ENCODE measurements at places on chromosomes 12 and 14.
A peak's percentile ranks its signal among the peaks of the same experiment; 100 is the strongest.

DNA sequence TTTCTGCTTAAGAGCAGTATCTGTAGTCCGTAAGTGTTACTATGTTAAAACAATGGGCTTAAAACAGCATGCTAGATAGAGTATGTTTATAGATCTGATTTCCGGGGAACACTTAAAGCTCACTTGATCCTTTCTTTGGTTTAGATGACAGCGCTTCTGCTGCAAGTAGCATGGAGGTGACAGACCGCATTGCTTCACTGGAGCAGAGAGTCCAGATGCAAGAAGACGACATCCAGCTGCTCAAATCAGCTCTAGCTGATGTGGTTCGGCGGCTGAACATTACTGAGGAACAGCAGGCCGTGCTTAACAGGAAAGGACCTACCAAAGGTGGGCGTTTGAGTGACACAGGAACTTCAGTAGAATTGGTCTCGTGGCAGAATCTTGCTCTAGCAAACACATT, 57.5 kb downstream of the EML1 start:
- no peak for DNase-seq

GRCh38 chr12:80581783-80582182, 125.7 kb upstream of the MYF6 start:
- no peak for DNase-seq

DNA sequence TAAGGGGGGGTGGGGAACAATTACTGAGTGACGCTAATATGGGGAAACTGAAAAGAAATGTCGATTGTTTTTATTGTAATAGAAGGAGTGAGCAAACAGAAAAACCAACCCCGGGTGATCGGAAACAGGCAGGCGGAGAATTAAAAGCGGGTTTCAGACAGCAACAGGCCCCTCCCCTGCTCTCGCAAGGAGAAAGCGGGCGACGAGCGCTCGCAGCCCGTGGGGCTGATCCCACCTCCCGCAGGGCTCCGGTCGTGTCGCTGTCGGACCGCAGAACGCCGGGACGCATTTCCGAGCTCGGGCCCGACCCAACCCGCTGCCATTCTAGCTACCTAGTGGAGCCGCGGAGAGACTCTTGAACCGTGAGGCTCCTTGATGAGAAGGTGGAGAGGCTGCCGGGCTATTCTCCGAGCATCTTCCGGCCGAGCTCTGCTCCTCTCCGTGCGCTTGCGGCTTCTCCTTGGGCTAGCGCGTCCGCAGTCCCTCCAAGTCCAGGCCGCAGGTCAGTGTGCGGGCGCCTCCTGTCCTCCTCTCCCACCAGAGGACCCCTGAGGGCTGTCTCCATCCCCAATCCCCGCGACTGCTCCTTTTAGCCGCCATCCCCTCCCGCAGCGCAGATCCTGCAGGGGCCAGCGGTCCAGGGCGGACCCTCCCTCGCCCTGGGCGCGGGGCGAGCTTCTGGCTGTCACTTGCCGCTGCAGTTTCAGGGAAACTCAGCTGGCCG, 4.1 kb upstream of the PAX9 start:
- no peak for DNase-seq

- peak; percentile 26 for DNase-seq
These were observed 891 bp downstream of the SPRYD4 start for GRCh38 chr12:56469007-56469930.

DNA sequence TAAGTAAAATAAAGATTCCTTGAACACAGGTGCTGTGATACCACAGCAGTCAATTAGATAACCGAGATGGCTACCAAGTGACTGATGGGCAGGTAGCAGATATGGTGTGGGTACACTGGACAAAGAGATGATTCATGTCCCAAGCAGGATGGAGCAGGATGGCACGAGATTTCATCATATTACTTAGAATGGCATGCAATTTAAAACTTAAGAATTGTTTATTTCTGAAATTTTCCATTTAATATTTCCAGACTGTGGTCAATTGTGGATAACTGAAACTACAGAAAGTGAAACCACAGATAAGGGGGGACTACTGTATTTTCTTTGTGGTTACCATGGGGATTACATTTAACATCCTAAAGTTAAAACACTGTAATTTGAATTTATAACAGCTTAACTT, 7.5 kb upstream of the ZFP36L1 start:
- DNase-seq: no peak

DNA sequence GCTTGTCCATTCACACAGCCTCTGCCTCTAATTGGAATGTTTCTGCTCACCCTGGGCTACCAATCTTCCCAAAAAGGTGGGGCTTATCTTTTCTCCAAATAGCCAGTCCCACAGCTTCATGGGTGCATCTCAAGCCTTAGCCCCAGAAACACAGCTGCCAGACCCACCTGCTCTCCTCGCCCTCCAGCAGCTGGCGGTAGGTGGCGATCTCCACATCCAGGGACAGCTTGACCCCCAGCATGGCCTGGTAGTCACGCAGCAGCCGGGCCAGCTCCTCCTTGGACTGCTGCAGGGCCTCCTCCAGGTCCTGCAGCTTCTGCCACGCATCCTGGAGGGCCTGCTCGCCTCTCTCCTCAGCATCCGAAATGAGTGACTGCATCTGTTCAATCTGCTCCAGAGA, 11.1 kb downstream of the KRT77 start:
- no peak for DNase-seq

DNA sequence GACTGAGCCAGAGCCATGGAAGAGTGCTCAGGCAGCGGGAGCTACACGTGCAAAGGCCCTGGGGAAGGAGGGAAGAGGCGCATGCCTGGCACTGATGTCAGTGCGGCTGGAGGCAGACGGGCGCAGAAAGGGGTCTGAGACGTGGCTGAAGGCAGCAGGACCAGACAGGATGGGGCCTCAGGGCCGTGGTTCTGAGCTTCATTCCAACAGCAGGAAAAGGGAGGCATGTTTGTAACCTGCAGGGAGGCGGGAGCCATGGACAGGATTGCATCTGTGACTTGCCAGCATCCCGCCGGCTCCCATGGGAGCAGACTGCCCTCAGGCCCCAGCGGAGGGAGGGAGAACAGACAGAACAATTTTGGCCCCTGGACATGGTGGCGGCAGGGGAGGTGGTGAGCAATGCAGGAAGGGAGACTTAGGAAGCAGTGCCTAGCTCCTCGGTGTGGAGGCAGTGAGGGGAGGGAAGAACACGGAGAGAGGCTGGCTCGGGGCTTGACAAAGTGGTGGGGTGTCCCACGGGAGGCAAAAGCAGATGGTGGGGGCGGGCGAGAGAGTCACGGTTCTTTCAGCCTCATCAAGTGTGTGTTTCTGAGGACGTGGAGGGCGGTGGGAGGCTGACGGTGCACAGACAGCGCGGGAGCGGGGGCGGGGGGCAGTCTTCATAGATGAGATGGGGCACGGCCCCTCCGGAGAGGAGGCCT, 33.3 kb upstream of the INF2 start:
- DNase-seq: no peak

GRCh38 chr14:89137526-89138163, 279.4 kb downstream of the FOXN3 start:
- peak; percentile 76 for DNase-seq

- DNase-seq: no peak
These were observed 104.5 kb upstream of the MED13L start for GRCh38 chr12:116381744-116382685.

DNA sequence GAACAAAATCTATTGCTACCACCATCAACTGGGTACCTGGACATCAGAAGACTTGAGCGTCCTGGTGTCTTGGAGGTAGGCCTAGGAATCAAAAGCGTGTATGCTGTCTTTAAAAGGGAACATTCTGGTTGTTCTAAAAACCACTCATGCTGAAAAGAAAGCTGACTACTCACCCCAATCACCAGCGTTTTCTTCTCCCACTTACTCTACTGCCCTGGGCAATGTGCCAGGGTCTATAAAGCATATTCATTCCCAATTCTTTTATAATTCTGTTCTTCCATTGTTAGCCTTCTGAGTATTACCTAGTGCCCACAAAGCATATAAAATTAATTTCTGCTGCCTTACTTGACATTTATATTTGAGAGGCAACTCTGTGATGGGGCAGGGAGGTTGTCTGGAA, 133.4 kb downstream of the KCNA5 start:
- no peak for DNase-seq

DNA sequence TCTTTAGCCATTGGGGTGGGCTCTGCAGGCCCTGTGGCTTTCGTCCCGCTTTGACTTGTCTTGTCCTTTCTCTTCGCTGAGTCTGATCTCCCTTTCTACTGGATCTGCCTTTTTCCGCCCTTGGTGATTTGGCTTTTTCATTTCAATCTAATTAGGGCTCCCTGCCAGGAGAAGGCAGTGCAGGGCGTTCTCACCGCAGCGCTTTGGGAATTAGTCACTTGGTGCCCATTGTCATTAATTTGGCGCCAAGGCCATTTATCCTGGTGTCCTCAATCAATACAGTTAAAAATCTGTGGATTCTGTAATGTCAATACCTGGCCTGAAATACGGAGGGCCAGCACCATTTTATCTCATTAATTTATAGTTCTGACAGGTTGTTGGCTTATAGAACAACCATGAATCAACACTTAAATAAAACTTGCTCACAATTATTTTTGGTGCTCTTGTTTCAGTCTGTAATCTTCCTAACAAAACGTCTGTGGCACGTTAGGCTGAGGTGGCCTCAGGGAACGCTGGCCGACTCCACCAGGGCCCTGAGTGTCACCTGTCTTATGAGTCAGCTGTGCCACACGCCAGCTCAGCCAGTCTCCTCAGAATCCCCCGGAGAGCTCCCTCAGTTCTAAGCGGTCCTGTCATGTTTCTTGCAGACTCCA, 115.7 kb downstream of the BEGAIN start:
- DNase-seq: no peak

GRCh38 chr14:95318399-95319311, 1.1 kb downstream of the CLMN start:
- no peak for DNase-seq

DNA sequence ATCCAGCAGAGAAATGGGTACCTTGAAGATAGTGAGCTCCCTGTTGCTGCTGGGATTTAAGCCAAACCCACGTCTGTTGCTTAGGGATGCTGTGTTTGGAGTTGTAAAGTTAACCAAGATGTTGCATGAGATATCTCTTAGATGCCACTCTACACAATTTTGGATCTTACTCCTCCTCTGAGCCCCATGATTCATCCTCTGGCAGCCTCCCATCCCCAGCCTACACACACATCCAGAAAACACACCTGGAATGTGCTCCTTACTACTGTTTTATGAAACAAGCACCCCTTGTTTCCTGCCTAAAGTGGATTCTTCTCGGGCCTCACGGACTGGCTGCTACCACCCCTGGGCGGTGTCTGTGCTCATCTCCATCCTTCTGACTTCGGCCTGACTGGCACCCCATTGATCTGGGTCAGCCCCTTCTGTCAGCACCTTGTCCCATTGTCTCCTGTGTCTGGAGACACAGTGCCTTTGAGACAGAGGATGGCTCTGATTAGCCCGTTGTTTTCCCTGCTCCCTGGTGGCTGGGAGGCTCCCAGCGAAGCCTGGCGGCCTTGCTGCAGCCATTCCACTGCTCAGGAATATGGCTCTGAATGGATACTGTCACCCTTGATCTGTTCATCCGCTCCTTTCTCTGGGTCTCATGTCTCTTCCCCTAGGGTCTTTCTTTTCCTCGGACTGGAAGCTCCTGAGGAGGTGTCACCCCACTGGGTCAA, 24.3 kb downstream of the TSPAN9 start:
- no peak for DNase-seq

GRCh38 chr14:83379436-83379835, 1845.8 kb upstream of the SEL1L start:
- no peak for DNase-seq

- DNase-seq: no peak
These were observed 4.0 kb downstream of the ATG101 start for GRCh38 chr12:52073531-52074381.

GRCh38 chr14:25121337-25122129, 71.6 kb upstream of the STXBP6 start:
- no peak for DNase-seq

DNA sequence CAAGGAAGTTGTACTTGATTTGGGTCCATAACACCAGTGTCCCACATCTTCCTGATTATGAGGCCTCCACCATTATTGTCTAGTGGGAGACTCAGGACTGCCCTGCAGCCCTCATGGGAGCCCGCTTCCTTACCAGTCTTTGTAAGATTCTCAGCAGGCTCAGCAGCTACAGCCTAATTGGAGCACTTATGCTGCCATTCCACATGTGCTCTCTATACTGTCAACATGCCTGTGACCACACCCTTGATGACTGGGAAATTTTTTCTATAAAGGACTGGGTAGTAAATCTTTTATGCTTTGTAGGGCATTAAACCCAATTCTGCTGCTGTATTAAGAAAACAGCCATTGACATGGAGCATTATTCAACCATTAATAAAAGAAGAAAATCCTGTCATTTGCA, 145.5 kb upstream of the IGF1 start:
- no peak for DNase-seq

DNA sequence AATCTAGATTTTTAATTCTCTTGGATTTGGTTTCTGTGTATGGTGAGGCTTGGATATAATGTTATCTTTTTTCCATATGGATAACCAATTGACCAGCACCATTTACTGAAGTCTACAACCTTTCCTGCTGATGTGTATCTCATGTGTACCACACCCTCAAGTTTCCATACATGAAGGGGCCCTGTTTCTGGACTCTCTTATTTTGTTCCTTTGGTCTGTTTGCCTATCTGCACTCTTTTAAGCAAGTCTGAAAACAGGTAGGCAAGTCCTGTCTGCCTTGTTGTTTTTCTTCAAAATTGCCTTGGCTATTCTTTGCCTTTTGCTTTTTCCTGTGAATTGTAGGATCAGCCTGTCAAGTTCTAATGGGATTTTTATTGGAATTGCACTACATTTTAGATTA, 44.6 kb downstream of the MAX start:
- no peak for DNase-seq

GRCh38 chr12:68237619-68238018, 12.0 kb upstream of the IL26 start:
- DNase-seq: no peak

DNA sequence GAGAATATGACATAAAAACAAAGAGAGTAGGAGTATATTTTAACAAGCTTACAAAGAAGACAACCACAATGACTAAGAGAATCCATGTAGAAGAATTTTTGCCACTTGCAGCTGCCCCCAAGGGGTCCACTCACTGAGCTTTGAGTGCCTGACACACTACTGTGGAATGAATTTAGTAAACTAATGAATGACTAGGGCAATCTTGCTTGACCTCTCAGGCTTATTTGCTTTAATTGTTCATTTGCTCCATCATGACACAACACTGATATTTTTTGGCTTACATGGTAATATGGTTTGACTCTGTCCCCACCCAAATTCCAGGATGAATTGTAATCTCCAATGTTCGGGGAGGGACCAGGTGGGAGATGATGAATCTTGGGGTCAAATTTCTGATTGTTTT, 249.1 kb upstream of the FAR2 start:
- no peak for DNase-seq

DNA sequence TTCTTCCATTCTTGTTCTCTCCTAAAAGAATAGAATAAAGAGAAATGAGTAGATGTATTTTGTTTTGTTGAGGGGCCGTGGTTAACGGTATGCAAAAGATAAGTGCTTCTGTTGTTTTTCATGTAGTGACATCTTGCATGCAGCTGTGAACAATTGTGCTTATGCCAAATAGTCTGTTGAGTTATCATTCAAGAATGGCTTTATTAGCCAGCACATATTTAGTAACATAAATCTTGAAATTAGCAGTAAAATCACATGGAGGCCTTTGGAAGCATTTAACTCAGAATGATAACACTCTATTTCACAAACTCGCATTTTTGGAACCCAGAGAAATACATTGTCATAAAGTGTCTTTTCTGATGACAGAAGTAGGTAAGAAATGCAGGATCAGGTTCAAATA, 1772.0 kb upstream of the FLRT2 start:
- no peak for DNase-seq
